SW 1271 (cell line): ENCODE measurements at places on chromosomes 11 and 22.
A peak's percentile ranks its signal among the peaks of the same experiment; 100 is the strongest.

DNA sequence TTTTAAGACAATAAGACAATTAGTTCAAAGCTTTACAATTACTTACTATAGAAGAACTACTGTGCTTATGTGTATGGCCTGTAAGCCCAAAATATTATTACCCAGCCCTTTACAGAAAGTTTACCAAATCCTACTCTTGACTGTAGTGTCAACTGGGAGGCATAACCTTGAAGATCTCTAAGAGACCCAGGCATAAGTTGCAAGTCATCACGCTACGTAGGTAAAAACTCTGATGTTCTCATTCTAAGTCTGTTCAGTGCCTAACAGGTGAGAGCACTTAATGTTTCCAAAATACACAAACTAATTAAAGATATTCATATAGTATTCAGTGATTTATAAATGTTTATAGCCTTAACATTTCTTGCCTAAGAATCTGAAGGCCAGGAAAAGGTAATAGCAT lies 12.9 kb downstream of the SESN3 start:
- no peak for DNase-seq

DNA sequence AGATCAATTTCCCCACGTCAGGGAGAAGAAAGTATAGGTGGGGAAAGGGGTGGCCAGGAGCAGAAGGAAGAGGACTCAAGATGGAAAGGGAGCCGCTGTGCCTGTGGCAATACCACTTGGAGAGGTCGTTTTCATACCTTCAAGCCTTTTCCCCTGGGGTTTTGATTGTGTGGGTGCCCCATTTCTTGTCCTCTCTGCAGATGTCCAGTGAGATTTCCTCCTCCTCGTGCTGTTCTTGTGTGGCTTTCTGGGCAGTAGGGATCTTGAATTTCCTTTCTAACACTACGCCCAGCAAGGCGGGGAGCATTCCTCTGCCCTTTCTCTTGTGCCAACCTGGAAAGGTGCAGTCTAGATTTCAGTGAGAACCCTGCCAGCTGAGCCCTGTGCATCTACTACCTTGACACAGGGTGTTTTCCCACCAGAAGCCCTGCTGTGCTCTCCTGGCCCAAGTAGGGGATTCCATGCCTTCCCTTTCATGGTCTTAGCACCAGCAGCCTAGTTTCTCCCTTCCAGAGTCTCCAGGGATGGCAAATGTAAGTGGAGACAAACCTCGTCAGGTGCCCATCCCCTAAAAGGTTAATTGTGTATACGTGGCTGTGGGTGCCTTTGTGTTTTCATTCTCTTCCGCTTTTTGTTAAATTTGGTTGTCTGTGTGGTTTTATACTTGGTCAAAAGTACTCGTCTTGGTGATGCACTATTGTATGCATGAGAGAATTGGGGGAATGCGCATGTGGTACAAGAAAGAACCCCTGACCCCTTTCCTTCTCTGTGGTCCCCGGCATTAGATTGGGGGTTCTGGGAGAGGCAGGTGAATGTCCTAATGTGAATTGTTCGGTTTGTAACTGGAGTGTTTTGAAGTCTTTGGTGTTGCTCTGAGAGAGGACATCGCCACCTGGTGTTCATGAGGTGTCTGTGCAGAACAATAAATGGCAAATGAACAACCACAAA lies 71.4 kb upstream of the MPEG1 start:
- peak; percentile 42 for DNase-seq

- no peak for DNase-seq
Observed at GRCh38 chr11:1015826-1016545, 20.5 kb downstream of the MUC6 start.

DNA sequence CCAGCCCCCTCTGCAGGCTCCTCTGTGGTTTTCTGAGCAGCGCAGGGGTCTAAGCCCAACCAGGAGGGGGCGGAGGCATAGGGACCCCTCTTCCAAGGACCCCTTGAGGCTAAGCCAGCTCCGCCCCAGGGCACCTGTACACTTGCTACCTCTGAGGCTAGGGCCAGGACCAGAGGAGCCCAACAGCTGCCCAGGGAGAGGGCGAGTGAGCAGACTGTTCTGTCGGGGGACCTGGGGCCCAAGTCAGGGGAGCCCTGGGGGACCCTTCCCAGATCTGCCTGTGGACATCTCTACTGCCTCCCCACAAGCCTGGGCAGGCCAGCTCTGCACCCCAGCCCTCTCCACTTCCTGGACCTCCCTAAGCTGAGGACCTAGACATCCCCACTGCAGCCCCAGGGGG lies 1.8 kb downstream of the B4GALNT4 start:
- DNase-seq = no peak

GRCh38 chr11:123195188-123196059 lies at the start of gene CLMP:
TSS of gene CLMP (minus strand) at chr11:123195248. CDS start at chr11:123194940, 308 bp downstream.
- DNase-seq = no peak

DNA sequence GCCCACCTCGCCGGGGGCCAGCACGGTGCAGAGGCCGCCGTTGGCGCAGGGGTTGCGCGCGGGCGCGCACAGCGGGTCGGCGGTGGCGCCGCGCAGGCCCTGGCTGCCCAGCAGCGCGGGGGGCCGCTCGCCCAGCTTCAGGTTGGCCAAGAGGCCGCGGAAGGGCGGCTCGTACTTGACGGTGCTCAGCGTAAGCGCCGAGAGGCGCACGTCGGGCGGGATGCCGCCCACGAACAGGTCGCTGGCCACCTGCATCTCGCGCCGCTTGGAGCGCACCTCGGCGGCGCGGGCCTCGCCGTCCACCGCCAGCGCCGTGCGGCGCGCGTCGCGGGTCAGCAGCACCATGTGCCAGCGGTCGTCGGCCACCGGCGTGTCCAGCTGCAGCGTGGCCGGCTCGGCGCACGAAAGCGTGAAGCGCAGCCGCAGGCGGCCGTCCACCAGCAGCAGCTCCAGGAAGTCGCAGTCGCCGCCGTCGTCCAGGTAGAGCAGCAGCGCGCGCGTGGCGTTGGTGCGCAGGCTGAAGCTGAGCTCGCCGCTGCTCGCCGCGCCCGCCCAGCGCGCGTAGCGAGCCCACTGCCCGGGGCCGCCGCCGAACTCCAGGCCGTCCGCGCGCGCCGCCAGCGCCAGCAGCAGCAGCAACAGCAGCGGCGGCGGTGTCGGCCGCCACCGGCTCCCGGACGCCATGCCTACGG lies 9.8 kb downstream of the NRXN2 start:
- no peak for DNase-seq

DNA sequence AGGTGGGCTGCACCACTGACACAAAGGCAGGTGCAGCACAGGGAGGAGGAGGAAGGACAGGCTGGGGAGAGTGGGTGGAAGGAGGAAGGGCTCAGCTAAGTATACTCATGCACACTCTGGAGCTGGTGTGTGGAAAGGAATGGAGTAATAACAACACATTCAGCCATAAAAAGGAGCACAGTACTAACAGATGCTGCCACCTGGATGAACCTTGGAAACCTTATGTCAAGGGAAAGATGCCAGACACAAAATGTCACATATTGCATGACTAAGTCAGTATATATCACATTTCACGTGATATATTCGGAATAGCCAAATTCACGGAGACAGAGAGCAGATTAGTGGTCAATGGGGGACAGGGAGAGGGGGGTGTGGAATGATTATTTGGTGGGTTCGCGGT lies 389.6 kb upstream of the SYN3 start:
- no peak for DNase-seq

GRCh38 chr11:38582151-38582550 lies 1984.1 kb upstream of the RAG2 start:
- no peak for DNase-seq

GRCh38 chr11:1531449-1532013 lies 40.5 kb downstream of the DUSP8 start:
- no peak for DNase-seq
